Globus pallidus (tissue), 1 donor: ENCODE measurements at places on chromosomes 6 and 20.
A peak's percentile ranks its signal among the peaks of the same experiment; 100 is the strongest.

- no peak for DNase-seq
These were observed 127.0 kb downstream of the PKHD1 start for GRCh38 chr6:51960419-51960818.

DNA sequence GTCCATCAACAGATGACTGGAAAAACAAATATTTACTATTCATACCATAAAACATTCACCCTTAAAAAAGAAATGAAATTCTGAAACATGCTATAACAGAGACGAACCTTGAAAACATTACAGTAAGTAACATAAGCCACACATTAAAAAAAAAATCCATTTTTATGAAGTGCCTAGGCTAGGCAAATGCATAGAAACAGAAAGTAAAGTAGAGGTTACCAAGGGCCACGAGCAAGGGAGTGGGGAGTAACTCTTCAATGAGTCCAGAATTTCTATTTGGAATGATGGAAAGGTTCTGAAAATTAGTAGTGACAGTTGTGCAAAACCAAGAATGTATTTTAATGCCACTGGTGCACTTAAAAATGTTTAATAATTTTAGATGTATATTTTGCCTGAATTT, 47.7 kb downstream of the STAU1 start:
- no peak for DNase-seq

- no peak for DNase-seq
These were observed 63.4 kb downstream of the PLG start for GRCh38 chr6:160765412-160765811.

- no peak for DNase-seq
These were observed 37.2 kb downstream of the SLC22A2 start for GRCh38 chr6:160221423-160221822.

- no peak for DNase-seq
These were observed 128.4 kb downstream of the KLHL32 start for GRCh38 chr6:97052896-97053295.

DNA sequence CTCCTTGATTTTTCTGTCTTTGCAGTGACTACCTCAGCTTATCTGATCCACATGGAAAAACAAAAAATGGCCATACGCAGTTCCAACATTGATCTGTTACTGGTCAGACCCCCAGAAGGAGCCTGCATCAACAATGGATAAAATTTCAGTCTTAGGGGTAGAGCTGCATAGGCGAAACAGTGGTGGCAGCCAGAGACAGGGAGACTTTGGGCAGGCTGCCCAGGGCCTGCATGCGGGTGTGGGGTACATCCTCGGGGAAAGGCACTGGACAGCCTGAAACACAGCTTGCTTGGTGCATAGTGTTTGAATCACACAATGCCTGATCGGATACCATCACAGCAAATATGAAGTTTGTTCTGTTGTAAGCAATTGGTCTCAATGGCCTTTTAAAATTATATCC, 847.8 kb downstream of the QKI start:
- DNase-seq: no peak

DNA sequence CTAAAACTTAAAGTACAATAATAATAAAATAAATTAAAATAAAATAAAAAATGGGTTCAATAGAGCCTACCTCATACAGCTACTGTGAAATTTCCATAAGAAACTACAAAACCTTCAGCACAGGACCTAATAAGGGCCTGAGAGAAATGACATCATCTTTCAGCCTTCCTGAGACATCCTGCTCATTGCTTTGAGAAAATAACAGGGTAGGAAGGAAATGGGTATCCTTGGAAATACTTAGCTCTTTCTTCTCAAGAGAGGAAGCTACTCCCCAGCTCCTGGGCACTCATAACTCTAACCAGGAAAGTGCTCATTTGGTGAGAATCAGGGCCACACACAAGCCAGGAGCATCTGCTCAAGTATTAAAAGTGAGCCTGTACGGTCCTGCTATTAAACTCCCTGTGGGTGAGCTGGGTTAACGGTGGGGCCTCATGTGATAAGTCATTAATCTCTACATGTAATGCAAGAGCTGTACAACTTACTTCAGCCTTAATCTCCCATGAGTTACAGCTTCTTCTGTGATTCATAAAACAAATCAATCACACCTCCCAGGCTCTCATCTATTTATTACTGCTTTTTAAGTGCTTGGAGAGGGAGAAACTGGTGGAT, 141.4 kb downstream of the MAFB start:
- DNase-seq: no peak

DNA sequence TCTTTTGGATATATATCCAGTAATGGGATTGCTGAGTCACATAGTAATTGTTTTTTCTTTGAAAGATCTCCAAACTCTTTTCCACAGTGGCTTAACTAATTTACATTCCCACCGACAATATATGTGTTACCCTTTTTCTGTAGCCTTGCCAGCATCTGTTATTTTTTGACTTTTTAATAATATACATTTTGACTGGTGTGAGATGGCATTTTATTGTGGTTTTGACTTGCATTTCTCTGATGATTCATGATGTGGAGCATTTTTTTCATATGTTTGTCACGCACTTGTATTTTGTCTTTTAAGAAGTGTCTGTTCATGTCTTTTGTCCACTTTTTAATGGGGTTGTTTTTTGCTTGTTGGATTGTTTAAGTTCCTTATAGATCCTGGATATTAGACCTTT, 58.9 kb upstream of the OPRM1 start:
- DNase-seq: no peak

DNA sequence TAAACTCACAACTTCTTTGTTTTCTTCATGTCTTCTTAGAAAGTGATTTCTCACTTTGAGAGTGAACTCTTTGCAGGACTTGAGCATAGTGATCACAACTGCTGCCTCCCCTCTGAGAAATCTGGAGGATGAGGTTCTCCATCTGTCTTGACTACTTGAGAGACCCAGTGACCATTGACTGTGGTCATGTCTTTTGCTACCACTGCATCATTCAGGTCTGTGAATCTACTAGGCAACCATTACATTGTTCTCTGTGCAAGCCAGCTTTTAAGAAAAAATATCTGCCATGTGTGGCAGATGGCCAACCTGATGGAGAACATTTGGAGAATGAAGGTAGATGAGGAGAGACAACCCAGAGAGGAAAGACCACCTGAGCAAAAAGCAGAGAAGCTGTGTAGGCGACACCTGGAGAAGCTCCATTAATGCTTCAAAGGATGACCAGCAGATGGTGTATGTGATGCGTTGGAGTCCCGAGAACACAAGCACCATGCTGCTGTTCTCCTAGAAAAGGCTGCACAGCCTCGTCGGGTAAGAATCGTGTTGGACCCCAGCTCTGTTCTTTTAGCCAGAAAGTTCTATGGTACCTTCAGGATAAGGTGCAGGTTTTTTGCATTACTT, 25.1 kb upstream of the TRIM26 start:
- no peak for DNase-seq

DNA sequence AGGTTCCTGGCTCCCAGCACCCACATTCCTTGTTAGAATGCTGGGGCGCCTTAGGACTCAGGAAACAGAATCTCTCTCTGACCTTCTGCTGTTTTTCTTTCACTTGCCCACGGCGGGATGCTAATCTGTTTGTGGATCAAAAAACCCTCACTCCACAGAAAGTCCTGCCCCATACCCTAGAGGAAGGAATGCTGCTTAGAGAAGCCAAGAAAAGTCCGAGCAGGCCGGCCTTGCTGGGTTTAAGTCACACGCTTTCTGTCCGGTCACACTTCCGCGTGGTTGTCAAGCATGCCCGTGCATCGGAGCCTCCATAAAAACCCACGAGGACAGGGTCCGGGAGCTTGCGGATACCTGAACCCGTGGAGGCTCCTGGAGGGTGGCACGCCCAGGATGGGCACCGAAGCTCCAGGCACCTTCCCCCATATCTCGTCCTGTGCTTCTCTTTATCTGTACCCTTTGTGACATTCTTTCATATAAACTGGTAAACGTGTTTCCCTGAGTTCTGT, 223.1 kb downstream of the NRN1 start:
- no peak for DNase-seq

DNA sequence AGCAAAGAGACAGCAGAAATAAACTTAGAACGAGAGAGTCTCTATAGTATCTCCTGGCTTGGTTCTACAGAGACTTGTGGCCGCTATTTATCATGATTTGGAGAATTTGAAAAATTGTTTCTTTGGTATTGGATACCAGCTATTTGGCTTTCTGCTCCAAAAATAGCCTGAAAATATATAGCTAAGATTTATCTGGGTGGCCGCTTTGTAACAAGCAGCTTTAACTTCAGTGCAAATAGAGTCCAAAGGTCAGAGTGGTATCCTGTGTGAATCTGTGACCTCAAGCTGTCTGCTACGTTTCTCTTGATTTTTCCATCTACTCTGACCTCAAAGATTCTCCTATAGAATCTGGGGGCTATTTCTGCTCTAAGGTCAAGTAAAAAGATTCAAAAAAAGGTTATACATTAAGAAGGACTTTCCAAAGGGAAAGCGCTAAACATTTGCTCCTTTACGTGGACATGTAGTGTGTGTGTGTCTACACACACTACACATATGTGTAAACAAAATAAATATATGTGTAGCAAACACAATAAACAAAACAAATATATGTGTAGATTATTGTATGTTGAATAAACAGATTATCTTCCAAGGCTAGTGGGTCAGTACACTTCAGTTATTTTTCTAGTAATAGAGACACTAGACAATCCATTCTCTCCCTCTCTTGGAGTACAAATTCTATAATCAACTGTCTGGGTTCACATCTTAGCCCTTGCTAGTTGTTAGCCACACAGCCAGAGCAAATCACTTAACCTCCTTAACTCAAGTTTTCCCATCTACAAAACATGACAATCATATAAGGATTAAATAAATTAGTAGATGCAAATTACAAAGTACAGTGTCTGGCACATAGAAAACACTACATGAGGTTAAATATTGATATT, 40.8 kb downstream of the CHD6 start:
- DNase-seq: no peak

- peak; percentile 89 for DNase-seq
These were observed at the start of the genes CTSA and NEURL2 for GRCh38 chr20:45890985-45891983. Gene CTSA (plus strand): TSS chr20:45891335. CDS start chr20:45891569, 234 bp downstream. Gene NEURL2 (minus strand): TSS chr20:45891208. CDS start chr20:45890991, 217 bp downstream.

- no peak for DNase-seq
These were observed 42.6 kb downstream of the DSTN start for GRCh38 chr20:17612287-17612991.

DNA sequence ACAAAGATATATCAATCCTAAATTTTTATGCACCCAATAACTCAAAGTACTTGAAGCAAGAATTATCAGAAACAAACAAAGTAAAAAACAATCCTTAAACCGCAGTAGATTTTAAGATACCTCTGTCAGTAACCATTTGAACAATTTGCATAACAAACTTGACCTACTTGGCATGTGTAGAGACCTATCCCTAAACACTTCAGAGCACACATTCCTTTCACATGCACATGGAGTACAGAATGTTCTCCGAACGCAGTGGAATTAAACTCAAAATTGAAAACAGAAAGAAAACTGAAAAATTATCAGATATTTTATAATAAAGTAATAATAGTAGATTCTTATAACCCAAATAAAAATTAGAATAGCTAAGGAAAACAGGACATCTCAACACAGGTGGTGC, 162.6 kb upstream of the THBS2 start:
- DNase-seq: no peak

DNA sequence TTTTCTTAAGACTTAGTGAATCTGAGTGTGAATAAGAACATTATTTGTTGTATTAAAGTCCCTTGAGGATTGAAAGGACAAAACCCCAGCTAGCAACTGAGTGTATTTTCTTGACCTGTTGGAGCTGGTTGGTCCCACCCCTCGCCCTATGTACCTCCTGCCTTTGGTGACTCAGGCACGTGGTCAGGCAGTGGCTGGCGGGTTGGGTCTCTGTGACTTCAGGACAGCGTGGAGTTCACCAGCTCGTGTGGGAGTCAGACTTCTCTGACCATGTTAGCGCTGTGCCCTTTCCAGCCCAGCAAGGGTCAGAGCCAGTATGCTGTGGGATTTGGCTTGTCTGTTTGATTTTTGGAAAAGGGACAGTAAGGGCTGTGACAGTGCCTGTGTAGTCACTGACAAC, 93.7 kb downstream of the SSR1 start:
- no peak for DNase-seq

DNA sequence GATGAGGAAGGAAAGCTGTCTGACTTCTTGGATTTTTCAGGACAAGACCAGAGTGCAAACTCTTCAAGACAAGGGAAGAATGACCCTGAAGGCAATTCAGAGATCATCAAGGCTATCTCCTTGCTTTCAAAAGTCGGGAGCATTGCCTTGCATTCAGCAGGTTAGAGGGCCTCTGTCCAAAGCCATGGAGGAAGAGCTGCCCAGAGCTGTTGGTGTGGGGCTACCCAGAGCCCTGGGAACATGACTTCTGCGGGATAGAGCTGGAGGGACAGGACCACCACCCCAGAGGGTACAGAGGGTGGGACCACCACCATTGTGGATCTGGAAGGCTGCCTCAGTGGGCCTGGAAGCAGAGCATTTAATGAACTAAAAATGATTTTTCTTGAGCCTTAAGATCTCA, 5.2 kb upstream of the SRXN1 start:
- no peak for DNase-seq

DNA sequence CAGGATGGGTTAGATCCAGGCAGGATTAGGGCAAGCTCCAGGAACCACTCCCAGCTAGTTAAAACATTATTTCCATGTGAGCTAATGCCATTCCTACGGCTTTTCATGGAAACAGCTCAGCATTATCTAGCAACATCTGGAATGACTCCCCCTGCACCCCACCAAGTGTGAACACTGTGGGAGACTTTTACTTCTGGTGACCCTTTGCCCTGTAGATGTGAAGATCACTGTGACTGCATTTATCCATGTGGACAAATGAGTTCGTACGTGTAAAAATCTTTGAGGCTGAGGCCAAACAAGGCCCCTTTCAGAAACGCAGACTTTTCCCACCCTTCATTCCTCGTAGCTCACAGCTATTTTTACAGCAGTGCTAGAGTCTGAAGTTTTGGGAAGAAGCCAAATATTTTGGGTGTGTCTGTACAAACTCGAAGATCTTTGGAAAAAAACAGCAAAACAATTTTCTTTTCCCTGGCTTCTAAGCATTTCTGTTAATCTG, 221.8 kb upstream of the SOX4 start:
- no peak for DNase-seq

- no peak for DNase-seq
These were observed 1204.0 kb upstream of the ADGRB3 start for GRCh38 chr6:67431076-67431475.

GRCh38 chr20:37298190-37298939, 8.9 kb downstream of the MANBAL start:
- no peak for DNase-seq

GRCh38 chr6:6319952-6320811, at the start of gene F13A1:
Gene F13A1 (minus strand): TSS chr6:6320662. CDS start chr6:6318664, 1,998 bp downstream.
- no peak for DNase-seq

DNA sequence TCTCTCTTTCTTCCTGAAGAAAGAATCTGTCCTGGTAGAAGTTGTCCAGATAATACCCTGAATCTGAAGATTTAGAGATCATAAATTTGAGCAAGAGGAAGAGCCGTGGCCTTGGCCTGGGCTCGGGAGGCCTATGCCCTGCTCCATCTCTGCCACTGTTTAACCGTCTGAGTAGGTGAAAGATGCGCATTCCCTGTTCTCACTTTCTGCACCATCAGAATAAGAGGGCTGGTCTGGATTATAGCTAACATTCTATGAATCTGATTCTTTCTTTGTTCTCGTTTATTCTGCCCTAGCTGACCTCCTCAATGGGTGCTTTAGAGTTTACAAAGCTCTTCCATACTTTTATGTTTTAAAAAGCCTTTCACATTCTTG, 51.3 kb downstream of the ELOVL4 start:
- no peak for DNase-seq

GRCh38 chr6:118621799-118622470, 29.5 kb downstream of the CEP85L start:
- DNase-seq: no peak
